MCF 10A (cell line): ENCODE measurements at places on chromosomes 7 and 10.

DNA sequence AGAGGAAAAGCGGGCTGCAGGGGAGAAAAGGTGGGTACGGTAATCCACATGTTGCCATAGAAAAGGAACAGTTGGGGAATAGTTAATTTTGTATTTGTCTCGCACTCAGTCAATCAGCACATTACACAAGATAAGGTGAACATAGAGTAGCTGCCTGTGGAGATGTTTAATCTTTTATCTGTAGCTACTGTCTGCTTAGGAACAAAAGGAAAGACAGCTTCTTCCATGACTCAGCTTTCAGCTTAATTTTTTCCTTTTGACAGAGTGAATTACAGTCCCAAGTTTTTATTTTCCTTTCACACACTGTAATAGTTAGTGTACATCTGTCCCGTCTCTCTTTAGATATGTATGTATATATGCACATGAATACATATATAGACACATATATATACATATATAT lies 39.3 kb upstream of the PODXL start:
- DNase-seq = no peak

DNA sequence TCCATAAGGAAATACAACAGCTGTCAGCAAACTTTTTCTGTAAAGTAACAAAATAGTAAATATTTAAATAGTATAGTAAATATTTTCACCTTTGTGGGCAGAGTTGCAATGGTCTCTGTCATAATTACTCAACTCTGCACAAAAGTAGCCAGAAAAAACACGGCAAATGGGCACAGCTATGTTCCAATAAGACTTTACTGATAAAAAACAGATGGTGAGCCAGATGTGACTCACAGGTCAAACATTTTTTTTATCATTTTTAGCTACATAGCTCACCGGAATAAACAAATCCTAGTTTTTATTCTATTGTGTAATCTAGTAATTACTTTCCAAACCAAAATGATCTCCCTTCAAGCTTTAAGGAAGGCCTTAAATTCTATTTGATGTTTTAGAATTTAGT lies 55.3 kb downstream of the NCAPG2 start:
- peak; percentile 80 for DNase-seq

DNA sequence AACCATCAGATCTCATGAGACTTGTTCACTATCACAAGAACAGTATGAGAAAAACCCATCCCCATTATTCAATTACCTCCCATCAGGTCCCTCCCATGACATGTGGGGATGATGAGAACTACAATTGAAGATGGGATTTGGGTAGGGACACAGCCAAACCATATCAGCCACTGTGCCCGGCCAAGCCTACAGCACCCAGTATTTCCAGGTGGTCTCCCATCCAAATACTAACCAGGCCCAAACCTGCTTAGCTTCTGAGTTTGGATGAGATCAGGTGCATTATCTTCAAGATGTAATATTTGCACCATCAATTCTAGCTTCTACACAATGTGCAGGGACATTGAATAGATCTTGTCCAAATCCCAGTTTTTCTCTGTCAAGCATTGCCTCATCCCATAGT lies 196.9 kb downstream of the BAMBI start:
- no peak for DNase-seq

GRCh38 chr10:132698761-132699391 lies 87.1 kb downstream of the NKX6-2 start:
- DNase-seq = no peak

GRCh38 chr10:70319183-70319582 lies 35.4 kb upstream of the NPFFR1 start:
- no peak for DNase-seq

GRCh38 chr10:33248638-33249037 lies 85.8 kb downstream of the NRP1 start:
- peak; percentile 87 for DNase-seq

GRCh38 chr10:90213346-90213745 lies 512.0 kb downstream of the KIF20B start:
- no peak for DNase-seq

GRCh38 chr10:117740691-117741222 lies 198.2 kb downstream of the EMX2 start:
- DNase-seq = no peak

DNA sequence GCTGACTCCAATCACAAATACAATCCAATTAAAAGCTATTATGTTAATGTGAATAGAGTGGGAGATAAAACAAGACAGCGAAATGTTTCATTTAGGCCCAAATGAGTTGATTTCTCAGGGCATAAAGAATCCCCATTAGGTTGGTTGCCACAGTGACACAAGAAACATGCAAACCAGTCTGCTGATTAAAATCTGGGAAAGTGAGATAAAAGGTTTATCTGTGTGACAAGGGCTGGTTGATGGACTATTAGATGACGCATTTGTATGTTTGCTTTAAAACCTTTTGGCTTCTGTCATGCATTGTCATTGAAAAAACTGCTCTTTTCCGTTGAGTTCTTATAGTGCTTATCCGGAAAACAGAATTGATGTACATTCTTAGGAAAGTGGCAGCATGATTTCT lies 658.2 kb downstream of the GATA3 start:
- no peak for DNase-seq

DNA sequence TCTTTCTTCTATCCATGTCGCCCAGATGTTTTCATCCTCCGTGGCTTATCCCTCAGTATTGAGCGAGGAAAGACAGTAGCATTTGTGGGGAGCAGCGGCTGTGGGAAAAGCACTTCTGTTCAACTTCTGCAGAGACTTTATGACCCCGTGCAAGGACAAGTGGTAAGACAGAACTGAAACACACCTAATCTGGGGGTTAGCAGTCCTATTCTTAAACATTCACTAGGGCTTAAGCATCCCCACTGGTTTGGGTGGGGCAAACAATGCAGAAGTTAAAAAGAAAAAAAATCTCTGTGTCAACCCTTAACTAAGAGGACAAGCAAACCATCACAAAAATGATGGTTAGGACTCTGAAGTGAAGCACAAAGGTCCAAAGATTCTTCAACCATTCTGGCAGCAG lies 43.8 kb downstream of the SP8 start:
- DNase-seq = no peak

GRCh38 chr7:44400033-44400511 lies 74.7 kb upstream of the CAMK2B start:
- DNase-seq = no peak

- DNase-seq = no peak
Observed at GRCh38 chr7:142890874-142891485, 5.4 kb upstream of the TRPV6 start.

- DNase-seq = no peak
Observed at GRCh38 chr7:135717693-135718092, 10.3 kb downstream of the SLC13A4 start.

- DNase-seq = no peak
Observed at GRCh38 chr7:3960050-3960763, 659.2 kb downstream of the SDK1 start.

- DNase-seq = no peak
Observed at GRCh38 chr10:71748671-71749191, 24.6 kb downstream of the VSIR start.

DNA sequence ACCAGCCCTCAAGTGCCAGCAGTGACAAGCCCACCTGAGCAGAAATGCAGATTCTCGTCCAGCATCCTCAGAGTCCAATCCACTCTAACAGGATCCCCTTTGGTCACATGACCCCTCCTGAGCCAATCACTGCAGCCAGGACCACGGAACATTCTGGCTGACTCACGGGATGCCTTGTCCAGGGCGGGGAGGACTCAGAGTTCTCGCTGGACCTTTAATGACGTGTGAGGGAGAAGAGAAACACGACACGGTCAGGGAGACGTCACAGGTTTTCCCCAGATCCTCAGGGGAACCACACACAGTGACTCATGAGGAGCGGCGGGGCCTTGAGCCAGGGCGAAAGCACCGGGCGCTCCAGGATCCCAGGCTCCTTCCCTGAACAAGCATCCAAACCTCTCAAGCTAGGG lies 155.7 kb downstream of the PTPRN2 start:
- peak; percentile 100 for DNase-seq

DNA sequence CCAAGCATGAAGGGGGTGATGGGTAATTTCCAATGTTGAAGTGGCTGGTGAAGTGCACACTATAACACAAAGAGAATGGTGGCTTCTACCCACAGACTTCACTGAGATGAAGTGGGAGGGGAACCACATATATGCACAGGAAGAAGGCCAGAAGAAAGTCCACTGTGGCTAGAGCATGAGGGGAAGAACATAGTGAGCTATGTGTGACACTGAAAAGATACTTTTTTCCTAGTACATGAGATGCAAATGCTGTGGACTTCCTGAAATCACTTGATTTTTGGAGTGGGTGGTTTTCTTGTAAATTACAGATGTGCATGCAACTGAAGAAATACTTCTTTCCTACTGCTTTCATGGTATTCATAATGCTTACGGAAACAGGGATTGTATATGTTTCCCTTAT lies 115.6 kb upstream of the PHYHIPL start:
- DNase-seq = no peak

DNA sequence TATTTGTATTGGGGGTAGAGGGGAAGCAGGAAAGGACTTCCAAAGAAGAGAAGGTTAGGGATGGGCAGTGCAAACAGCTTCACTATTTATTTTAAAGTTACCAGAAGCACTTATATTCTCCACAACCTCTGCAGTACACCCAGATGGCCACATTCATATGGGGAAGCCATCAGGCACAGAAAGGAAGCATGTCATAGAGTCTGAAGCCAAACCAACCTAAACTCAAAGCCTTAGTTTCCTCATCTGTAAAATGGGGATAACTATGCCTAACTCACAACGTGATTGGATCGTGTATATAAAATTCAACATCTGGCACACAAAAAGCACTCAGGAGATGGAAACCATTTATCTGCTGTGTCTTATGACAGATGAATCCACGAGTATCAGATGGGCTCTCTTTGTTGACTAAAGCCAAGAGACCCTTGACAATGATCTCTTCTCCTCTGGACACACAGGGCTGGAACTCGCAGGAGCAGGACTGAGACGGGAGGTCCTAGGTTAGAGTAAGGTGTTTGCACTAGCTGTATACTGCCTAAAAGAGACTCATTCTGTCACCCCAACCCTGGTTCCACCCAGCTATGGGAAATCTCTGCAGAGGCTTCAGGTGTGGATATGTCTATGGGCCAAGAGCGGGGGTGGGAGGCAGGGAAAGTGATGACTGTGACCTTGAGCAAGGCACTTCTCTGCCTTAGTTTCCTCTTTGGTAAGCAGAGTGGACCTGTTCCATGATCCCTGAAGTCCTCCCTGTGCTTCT lies 1.8 kb downstream of the KIAA1549 start:
- peak; percentile 21 for DNase-seq

DNA sequence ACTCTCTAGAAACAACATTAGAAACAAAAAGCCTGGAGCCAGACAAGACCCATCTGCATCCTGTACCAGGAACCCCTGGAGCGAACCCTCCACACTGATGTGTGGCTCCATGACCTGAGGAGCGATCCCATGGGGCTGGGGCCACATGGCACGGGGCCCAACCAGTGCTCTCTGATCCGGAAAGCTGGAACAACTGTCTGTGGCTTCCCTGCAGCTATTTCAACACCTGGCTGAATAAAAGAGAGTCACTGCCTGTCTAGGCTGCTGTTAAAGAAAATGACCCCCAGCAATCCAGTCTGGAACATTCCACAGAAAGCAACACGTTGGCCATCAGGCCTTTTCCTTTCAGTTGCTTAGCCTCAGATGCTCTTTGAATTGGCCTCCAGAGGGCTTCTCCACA lies 20.9 kb downstream of the UROS start:
- DNase-seq = no peak

DNA sequence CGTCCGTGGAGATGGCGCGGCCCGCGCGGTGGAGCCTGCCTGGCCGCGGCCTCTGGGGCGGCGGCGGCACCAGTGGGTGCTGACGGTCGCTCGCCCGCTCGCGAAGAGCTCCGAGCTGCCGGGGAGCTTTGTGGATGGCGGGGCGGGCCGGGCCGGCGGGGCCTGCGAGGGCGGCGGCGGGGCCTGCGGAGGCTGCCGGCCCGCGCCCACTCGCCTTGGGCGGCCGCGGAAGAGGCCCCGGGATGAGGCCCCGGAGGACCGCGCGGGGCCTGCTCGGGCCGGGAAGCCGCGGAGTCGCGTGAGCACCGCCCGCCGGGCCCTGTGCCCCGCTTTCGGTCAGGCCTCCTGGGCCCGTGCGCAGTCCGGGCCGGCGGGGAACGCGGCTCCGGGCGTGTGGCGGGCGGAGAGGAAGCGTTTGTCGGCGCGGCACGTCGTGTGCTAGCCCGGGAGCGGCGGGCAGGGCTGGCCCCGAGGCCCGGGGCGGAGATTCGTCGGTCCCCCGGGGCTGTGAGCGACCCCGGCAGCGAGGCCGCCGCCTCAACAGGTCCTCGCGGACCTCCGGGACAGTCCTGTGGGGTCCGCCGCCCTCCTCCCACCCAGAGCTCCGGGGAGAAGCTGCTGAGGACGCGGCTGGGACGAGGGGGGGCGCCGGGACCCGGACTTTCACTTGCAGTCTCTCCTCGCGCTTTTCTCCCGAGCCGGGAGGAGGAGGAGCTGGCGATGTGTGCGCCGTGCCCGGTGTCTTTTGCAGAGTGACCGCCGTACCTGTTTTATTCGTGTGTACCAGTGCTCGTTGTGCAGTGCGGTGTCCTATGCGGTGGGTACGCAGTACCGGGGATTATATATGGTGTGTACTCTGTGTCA lies 578 bp downstream of the ZMYND11 start:
- DNase-seq = peak; percentile 56

- peak; percentile 51 for DNase-seq
Observed at GRCh38 chr10:32271617-32272016, 75.3 kb downstream of the EPC1 start.

GRCh38 chr10:73456187-73456890 lies 23.0 kb upstream of the MSS51 start:
- DNase-seq = no peak

- DNase-seq = no peak
Observed at GRCh38 chr7:42931447-42931833, 534 bp downstream of the PSMA2 start.

DNA sequence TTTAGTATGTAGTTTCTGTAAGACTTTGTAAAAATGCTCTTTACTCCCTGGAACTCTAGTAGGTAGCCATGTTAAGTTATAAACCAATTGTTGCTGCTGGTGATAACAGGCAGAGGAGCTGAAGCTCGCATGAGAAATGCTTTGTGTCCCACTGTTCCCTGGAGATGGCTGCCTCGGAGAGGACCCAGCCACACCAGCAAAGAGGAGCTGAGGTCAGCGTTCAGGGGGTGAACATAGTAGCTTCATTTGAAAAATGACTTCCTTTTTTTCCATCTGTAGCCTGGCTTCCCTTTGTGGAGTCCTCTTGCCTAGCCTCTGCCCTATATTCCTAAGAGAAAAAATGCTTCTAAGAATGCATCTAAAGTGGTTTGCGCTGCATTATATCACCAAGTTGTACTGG lies 20.3 kb downstream of the CELF2 start:
- DNase-seq = no peak

- DNase-seq = peak; percentile 66
Observed at GRCh38 chr10:26334932-26335573, 103.1 kb upstream of the APBB1IP start.
